HFFc6 (cell line): ENCODE measurements at places on chromosomes 12 and 14.

- no peak for DNase-seq
Measured at GRCh38 chr14:74982661-74983060, 20.1 kb upstream of the EIF2B2 start.

- DNase-seq, result peak; percentile 52
Measured at GRCh38 chr12:68352067-68352466, 19.9 kb upstream of the MDM1 start.

DNA sequence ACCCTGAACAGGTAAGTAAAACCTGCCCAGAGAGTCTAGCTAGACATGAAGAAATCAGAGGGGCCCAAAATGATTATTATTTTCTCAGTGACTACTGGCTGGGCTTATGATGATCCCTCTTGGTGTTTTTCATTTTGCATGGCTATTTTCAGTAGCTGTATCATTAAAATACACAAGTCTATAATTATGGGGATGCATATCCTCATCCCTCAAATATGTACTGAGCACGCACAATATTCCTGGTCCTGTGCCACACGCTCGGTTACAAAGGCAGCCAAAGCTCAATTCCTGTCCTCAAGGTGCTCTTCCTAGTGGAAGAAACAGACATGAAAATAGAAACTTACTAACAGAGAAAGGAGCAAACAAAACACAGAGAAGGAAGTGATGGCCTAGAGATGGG, 180.0 kb downstream of the DAD1 start:
- DNase-seq, result no peak

- no peak for DNase-seq
Measured at GRCh38 chr14:101288436-101289229, 272.7 kb upstream of the DIO3 start.

DNA sequence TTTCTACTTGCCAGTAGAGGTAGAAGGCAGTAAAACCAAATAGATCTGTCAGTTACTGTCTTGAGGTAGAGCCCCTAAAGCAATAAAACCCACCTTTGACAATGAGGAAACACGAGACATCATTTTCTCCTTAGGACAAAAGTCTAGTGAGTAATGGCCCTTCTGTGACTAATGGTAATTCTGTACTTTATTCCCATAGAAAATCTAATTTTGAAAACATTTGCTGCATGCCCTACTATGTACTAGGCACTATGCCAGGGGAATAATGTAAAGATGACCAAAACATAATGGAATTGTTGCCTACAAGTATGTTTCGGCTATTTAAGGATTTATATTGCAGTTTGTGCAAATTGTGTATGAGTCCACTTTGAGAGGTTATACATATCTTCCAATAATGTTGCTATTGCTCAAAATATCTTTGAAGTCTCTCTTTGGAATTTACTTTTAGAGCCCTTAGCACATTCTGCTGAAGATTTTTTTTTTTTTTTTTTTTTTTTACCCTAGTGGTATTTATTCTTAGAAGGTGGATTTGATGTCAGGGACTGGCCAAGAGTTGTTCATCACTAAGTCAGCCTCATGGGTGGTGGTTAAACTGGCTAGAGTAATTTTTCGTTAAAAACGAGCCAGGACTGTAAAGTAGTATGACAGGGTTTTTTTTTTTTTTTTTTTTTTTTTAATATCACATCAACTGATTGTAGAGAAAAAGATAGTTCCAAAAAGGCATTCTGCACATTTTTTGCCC, 109.7 kb downstream of the CRADD start:
- peak; percentile 29 for DNase-seq

DNA sequence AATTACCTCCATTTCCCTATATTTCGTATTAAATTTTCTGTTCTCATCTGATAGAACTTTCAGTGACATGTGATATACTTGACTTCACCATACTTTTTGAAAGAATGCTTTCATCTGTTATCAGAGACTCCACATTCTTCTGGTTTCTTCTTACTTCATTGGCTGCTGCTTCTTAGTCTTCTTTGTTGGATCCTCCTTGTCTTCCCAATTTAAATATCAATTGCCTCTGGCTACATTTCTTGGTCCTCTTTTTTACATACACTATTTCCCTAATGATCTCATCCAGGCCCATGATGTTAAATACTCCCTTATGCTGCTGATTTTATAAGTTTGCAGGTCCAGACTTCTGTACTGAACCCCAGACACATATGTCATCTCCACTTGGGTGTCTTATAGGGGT, 22.0 kb downstream of the OR5AU1 start:
- DNase-seq, result no peak

DNA sequence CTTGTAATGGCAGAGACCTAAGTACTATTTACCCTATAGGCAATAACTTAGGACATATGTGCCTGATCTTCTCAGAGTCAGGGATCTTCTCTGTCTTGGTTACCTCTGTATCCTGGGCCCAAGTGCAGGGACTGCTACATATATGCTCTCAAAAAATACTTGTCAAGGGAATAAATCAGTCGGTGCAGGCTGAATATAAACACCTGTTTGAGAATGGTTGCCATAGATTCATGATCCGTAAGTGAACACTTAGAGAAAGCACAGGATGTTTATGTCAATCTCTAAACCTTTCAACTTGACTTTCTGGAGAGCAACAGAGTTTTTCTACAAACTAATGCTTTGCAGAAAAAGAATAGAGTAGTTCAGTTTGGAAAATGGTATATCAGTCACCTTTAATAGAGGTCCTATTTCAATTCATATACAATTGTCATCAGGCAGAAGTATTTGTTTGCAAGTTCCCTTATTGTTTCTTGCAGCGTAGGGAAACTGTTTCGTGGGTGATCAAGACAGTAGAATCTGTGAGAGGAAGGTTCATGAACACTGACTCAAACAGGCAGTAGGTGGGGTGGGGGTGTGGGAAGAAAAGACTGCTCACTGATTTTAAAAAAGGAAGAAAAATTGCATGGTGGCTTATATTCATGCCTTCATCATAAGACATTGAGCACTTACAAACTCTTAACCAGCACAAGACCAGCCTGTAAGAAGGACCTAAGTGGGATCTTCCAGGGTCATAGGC, 6.0 kb upstream of the UBE2N start:
- no peak for DNase-seq

DNA sequence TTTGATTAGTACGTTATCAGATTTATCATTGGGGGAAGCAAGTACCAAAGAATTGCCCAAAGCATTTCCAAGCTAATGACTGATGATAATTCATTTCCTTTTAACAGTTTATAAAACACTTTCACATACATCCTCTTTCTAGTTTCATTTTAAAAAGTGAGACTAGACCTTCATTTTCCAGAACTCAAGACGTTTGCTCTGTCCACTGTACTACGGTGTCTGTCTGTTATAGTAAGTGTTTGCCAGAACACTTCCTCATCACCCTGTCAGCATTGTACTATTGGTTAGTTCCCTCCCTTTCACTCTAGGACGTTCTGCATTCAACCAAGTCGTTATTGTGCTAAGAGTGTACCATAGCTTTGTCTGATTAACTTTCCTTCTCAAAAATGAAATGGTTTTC, 81.7 kb upstream of the TMEM263 start:
- DNase-seq, result no peak

- DNase-seq, result no peak
Measured at GRCh38 chr12:51023625-51024382, 2.4 kb downstream of the SLC11A2 start.

DNA sequence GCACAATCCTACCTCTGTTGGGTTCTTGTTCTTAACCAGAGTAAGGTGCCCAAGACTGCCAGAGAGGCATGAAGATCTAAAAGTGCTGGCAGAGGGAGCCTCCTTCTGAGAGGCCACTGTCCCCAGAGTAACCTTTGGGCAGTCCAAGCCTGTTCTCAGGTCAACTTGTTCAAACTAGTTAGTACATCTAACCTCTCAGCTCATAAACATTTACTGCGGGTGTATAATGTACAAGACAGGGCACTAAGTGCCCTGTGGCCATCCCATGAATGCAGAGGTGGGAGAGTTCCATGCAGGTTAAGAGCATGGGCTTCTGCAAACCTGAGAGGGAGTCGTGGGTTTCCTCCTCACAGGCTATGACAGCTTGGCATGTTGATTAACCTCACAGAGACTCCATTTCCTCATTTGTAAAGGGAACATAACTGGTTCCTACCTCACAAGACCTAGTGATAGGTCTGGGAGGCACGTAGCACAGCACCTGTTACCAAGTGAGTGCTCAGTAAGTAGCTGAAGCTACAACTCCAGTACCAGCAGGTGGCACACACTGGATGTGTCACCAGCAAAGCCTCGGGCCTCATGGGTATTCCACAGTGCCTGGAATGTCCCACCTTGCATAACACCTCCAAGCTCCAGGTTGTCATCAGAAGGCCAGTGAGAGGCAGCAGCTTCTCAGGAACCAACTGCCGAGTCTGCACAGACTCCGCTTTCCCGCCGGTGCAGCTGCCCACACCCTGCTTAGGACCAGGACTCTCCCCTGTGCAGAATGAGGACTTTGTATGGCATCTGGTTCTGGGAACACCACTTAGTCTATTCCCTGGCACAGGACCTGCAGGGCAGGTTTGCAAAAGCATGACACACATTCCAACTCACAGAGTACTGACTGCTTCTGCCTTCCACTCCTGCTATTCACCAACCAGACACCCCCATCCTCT, 4.4 kb downstream of the VDR start:
- DNase-seq, result no peak

- no peak for DNase-seq
Measured at GRCh38 chr14:104383088-104383995, 196.2 kb upstream of the C14orf180 start.

DNA sequence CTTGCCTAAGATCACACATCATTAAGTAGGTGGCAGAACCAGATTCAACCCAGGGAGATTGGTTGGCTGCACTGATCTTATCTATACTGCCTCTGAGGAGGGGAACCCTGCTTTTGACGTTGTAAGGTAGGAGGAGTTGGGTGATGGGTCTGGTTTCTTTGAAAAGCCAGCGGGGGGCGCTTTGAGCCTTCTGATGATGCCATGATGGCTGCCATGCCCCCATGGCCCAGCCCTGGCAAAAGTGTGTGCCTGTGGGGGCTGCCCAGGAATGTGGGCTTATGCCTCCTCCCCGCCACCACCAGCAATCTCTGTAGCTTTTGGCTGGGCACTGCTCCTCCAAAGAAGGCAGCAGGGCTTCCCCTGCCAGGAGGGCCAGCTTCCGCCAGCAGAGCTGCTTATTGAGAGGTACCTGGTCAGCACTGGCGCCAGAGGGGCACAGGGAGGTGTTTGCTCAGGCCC, 224.3 kb downstream of the SLC41A2 start:
- no peak for DNase-seq

- no peak for DNase-seq
Measured at GRCh38 chr12:102964872-102965271, 7.4 kb downstream of the ASCL1 start.

DNA sequence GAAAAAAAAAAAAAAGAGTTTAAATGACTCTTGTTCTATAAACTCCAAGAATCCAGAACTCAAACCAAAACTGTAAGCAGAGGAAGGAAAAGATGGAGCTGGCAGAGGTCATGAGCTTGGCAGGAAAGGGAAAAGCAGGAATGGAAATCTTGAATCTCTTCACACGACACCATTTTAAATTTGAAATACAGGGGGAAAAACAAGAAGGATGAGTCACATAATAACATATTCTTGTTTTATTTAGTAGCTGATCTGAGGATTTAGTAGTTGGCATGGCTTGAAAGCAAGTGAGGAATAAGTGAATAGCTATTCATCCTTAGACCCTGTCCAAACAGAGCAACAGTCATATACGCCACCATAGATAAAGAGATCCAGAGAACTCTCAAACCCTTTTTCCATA, 35.0 kb downstream of the EPS8 start:
- peak; percentile 50 for DNase-seq

GRCh38 chr12:64335886-64336466, 54.6 kb downstream of the C12orf56 start:
- no peak for DNase-seq

DNA sequence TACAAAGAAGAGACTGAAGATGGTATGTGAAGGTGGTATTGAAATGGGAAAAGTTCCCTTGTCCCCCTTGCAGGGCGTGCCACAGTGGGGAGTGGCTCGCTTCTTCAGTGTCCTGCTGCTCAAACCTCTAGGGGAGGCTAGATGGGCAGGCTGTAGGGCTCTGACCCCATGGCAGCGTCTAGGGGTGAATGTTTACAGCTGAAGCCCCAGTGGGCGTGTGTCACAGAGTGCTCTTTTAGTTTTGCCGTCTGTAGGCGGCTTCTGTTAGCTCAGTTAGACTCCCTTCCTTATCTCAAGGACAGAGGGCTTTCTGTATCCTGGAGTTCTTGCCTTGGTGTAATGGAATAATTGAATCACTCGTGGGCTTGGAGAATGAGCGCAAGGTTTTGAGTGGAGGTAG, 266.2 kb downstream of the RAD51B start:
- no peak for DNase-seq

DNA sequence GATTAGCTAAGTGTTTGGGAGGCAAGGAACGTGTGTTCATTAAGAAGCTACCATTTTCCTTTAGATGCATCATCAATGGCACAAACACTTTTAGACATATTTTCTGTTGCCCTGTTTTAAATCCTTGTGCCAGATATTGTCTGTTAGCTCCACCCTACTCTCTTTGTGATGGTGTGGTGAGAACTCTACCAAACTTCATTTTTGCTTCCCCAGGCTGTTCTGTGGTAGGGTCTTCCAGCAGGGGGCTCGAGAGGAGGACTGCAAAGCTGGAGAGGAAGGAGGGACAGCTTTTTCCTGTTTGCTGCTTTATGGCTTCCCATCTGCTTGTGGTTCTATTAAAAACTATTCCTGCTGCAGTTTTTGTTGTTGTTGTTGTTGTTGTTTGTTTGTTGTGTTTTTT, 23.8 kb upstream of the STRAP start:
- DNase-seq, result no peak

DNA sequence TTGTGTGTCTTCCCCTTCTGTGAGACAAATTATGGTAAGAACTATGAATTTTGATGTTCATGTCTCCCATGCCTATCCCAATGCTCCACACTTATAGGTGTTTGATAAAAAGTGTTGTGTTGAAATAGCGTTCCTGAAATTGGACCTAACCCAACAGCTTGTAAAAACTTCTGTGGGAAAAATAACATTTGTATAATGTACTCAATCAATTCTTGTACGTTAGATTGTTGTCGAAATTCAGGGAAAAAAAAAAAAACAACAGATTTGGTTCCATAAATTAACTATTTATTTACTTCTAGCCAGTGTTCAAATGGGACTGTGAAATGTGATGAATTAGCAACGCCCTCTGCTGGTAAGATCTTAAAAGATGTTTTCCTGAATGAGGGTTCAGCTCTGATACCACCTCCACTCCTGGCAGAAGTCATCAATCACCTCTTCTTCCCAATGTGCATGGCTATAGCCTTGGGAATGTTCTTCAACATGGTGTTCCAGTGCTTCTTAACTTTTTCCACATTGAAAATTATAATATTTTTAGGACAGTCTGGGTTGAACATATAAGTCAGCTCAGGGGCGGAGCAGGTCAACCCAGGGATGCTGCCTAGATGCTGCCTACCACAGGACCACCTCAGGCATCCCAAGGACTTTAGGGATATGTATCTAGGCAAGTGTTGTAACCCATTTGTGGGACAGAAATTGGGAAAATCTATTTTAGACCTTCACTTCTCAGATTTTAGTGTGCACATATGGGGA, 170.6 kb downstream of the OTOGL start:
- peak; percentile 44 for DNase-seq
